ENCODE measurements at places on chromosomes 16 and 17.

- DNase-seq, result no peak
These were observed 21.0 kb downstream of the CNP start for GRCh38 chr17:41987642-41988041.

DNA sequence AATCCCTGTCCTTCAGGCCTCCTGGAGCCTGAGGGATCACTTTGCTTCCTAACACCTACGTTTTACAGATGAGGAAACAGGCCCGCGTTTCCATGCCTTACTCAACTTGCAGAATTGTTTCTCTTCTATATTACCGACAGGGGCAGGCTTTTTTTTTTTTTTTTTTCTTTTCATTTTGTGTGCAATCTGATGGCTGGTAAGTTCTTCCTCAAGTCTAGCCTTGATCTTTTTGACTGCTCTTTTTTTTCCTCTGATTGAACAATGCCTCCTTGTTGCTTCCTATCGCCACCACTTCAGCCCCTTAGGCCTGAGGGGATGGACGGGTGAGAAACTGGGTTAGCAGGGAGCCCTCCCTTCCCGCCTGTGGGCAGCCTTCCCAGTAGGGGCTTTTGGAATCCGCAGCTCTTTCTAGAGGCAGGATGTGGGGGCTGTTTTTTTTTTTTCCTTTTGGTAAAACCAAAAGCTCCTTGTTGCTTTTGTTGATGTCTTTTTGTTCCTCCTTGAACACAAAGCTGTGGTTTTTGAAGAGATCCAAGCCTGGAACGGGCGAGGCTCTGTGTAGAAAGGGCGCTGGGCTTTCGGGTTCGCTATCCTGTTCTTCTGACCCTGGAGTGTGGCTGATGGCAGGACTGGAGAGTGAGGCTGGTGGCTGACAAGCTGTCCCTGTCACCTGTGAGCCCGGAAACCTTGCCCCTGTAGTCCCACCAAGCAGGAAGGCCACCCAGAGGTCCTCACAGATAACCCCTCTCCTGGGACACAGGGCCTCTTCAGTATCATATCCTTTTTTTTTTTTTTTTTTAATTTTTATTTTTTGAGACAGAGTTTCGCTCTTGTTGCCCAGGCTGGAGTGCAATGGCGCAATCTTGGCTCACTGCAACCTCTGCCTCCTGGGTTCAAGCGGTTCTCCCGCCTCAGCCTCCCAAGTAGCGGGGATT lies 14.0 kb downstream of the LASP1 start:
- DNase-seq, result no peak

DNA sequence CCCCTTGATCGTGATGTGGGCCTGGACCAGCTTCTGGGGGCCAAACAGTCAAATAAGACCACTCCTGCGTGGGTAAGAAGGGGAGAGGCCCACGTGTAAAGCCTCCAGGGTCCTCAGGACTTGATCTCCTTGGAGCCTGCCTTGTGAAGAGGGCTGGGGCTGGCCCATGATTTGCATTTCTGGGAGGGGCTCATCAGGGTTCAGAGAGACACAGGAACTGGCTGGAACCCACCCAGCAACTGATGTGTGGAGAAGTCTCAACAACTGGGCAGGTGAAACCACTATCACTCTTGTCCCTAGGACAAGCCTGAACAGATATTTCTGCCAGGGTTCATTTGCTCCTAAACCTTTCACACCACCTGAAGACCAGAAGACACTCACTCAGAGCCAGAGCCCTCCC lies 214.7 kb downstream of the ZNF423 start:
- no peak for DNase-seq

DNA sequence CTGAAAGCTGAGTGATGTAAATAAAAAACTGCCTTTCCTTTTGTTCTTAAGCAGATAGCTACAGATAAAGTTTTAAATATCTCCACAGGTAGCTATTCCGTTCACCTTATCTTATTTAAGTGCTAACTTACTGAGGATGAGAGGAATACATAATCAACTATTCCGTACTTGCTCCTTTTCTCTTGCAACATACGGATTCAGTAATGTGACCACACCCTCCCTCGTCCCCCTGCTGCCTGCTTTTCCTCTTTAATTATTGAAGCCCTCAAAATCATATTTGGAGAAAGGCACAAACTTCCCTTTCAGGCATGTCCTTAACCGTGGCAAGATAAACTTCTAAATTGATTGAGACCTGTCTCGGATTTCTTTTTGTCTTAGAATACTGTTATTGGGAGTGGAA lies 101.4 kb downstream of the MAP2K4 start:
- no peak for DNase-seq

DNA sequence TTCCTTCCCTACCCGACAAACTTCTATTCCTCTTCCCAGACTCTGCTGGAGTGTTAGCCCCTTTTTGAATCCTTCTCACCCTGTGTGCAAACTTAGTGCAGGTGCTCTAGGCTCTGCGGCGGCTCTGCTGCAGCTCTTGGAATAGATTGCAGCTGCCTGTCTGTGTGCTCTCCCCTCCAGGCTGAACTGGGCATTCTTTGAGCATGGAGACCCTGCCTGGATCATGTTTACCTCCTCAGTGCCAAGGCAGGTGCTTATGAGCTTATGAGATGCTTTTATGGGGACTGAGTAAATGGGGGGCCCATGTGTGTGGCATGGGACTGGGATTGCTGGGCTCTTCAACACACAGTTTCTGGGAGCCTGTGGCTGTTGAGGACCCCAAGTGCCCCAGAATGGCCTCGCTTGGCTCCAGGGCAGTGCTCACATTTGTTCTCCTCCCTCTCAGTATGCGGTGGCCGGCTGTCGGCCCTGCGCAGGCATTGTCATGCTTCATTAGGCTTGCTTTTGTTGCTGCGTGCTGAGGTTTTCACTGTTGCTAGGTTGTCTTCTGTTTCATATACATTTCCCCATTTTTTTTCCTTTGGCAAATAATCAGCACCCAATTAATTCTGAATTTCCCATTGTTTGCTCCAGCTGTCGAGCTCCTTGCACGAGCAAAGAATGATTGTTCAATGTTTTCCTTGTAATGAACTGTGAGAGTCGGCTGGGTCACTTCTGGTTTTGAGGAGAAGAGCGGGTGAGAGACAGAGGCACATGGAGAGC lies 185.5 kb upstream of the NLRP1 start:
- peak; percentile 90 for DNase-seq

DNA sequence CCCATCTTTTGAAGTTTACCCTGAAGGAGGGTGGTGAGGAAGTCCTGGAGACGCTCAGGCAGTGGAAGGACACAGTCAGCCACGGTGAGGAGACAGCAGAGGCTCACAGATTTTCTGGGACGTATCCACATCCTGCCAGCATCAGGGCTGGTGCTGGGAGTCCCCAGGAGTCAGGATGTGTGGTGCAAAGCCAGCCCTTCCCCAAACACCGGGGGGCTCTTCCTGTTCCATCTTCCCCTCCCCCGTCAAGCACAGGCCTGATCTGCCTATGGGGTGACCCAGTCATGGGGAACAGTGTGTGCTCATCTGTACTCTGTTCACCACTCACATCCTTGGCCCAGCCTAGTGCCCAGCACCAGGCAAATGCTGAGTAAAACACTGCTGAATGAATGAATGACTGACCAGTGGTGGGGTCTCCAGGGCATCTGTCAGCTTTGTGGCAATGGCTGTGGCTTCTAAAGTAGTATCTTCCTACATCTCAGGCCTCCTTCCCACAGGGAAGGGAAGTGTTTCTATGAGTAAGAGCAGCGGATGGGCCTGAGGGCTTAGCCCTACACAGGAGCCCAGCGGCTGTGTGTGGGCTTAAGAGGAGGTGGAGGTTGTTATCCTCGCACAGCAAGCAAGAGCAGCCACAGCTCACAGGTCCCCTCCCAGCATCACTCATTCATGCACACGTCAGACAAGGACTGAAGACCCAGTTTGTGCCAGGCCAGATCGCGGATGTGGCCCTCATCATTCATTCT lies 23.3 kb downstream of the NOS2 start:
- no peak for DNase-seq

DNA sequence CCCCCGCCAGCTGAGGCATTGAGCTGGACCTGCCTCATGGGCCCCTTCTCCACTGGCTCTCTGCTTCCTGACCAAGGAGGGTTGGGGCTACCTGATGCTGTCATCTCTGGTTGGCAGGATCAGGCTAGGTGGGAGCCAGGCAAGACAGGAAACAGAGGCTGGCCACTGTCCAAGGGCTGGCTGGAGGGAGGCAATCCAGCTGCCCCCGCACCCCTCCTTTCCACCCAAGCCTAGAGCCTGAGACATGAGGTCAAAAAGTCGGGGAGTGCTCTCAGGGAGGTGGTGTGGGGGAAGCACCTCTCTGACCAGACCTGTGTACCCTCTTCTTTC lies 14.5 kb downstream of the NGFR start:
- DNase-seq, result no peak

DNA sequence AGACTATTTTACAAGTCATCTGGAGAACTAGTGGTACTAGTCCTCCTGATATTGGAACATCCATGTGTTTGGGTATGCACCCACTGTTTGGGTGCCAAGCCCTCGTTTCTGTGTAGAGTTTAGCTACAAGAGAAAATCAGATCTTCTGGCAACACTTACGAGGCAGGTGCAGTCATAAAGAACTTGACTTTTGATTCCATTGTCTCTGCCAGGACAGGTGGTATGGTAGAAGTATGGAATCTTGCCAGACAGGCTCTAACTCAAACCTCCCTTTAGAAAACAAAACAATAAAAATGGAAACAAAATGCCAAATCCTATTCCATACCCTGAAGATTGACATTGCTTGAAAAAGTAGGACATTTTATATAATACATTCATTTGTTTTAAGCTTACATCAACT lies 16.0 kb downstream of the RNF43 start:
- DNase-seq, result peak; percentile 85

DNA sequence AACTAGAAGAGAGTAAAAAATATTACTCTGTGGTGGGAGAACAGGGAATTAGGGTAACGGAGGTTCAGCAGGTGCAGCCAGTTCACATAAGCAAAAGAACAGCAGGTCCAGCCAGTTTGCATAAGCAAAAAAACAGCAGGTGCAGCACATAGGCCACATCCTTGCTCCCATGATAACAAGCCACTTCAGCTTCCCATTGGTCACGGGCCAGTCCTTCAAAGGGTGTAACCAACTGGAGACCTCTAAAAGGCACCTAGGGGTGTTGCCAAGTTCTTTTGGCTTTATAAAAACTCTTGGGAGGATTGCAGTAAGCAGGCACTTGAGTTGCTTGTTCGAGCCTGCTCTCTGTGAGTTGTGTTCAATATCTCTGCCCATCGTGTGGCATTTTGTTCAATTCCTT lies 488.1 kb downstream of the XYLT1 start:
- peak; percentile 27 for DNase-seq

GRCh38 chr16:89826531-89827382 lies 1.5 kb upstream of the SPIRE2 start:
- no peak for DNase-seq

DNA sequence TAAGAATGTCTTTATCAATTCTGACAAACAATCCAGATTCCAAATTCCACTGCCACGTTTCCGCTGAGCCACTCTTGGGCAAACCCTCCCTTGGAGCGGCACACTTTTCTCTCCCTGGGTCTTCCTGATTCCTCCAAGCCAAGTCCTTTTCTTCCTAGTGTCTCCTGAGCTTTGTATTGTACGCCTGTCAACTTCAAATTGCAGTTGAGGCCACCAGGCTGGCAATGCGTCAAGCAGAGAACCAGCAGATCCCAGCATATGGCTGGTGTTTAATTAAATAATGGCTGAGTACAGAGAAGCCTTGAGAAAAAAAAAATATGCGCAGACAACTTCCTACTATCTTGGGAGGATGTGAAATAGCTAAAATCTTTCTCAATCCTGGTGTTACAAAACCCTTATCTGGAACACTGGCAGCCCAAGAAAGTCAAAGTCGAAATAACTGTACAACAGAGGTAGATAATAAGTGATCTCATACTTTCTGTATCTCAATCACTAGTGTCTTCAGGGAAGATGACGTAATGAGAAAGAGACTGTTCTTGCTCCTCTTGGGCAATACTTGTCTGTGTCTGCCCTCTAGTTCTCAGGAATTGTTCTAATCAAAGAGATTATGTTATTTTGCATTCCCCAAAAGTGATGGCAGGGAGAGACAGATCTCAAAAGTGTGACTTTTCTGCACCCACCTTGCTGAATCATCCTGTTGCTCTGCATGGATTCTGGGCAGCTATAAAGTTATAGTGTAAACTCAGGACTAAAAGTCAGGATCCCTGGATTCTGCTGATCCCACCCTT lies 15.0 kb downstream of the SMIM36 start:
- no peak for DNase-seq

DNA sequence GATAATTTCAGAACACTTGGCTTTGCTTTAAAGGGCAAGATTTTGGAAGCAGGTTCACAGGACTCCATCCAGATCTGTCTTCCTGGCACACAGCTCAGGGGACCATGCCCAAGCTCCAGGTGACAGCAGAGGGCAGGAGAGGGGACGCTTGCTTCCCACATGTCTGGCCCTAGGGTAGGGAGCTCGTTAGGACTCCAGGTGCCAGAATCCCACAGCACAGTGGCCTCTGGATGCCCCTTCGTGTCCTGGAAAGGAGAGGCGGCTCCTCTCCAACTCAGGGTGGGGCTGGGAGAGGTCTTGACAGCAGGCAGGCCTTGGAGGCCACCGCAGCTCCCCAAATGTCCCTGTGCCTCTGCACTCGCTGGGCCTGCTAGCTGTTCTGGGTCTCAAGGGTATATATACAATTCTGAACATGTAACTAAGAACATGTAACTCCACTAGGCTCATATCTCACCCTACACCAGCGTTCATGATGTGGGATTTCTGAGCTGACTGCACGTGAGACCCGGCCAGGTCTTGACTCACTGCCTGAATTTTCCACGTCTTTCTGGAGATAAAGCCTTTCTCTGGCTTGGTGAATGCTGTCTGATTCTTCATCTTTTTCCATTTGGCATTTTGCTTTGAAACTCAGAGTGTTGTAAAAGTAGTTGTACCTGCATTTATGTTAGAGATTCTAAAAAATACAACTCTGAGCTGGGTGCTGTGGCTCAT lies 52.8 kb downstream of the MARCHF10 start:
- no peak for DNase-seq

GRCh38 chr16:19892902-19893301 lies 8.3 kb upstream of the GPRC5B start:
- DNase-seq, result no peak

DNA sequence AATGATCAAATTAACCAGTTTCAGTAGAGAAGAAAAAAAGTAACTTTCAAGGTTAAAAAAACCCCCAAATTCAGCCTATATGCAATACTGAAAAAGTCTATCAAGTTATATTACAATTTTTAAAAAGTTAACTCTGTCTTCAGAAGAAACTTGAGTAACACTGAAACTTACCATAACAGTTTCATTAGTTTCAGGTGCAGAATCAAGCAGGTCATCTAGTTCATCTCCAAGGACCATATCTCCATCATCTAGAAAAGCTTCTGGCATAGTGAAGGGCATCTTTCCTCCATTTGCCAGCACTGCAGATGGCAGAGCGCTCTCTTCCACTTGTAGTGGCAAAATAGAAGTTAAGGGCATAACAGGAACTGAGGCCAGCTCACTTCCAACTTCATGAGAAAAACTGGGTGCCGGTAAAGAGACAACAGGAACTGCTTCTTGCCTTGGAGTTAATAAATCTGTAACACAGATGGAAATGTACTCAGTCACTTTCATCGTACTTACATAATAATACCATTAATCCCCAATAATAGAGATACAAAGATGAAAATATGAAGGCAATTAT lies 22.9 kb downstream of the ZC3H7A start:
- no peak for DNase-seq
